T-helper 17 cell (primary cell): ENCODE measurements at places on chromosomes 16 and 17.

DNA sequence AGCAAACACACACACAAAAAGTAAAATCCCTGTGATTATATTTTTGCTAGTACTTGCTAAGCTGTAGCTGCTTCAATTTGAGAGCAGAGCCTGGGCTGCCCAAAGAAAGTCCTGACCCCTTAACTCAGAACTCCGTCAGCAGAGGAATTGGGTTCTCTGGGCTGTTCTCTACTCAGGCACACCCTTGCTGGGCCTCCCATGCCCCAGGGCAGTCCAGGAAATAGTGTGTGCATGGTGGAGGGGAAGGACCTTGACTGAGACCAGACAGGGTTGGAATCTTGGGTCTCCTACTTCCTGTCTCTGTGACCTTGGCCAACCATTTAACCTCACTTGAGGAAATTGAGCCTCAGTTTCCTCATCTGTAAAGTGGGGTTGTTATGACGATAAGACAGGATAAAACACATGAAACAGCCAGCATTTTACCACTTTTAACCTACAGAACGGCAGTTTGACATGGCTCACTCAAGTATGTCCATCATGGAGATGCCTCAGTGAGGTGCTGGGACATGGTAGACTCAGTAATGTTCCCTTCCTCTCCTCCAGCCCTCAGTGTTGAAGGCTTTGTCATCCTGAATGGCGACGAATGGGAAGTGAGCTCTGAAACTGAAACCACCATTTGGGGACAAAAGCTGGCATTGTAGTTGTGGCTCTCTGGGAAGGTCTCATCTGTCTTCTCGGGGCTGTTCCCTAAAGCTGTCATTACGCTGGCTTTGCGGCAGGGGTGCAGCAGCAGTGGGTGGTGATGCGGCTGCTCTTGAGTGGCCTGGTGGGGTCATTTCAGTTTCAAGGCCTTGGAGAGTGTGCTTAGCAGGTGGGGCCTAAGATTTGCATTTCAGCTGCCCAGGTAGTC, 74.9 kb downstream of the CMIP start:
- DNase-seq, result no peak

GRCh38 chr16:83407928-83408327, 399.9 kb upstream of the HSBP1 start:
- no peak for DNase-seq

GRCh38 chr17:43069368-43069898, 44.4 kb downstream of the RND2 start:
- DNase-seq, result no peak

DNA sequence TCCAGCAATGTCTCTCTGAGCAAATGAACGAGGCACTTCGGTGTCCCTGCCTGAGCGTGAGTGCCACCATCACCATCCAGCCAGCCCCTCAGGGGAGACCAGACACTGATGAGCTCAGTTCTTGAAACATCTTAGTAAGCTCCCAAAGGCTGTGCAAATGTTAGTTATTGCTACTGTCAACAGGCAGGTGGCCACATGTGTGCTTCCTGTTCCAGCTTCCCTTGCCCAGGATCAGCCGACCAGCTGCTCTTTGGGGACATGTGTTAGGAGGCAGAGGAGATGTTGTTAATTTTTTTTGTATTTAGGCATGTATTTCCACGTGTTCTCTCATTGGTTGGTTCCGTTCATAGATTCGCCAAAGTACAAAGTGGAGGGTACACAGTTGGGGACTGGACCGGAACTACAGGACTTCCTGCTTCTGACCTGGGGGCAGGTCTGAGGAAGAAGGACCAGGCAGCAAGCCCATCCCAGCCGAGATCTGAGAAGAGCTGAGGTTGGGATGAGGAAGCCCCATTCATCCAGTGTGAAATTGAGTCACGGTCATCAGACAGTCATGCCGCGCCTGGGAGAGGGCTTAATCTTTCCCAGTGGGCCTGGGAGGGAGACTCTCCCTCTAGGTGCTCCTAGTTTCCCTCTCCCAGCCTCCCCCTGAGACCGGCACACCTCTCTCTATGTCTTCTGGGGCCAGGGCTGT, 3.8 kb downstream of the TTYH2 start:
- DNase-seq, result no peak

- peak; percentile 59 for DNase-seq
Measured at GRCh38 chr16:1152651-1153259, at the start of gene CACNA1H. Gene CACNA1H, plus strand, starts transcription at chr16:1153106. Its CDS starts 632 bp downstream, at chr16:1153738.

GRCh38 chr16:66511602-66512271, 38.2 kb downstream of the TK2 start:
- no peak for DNase-seq

DNA sequence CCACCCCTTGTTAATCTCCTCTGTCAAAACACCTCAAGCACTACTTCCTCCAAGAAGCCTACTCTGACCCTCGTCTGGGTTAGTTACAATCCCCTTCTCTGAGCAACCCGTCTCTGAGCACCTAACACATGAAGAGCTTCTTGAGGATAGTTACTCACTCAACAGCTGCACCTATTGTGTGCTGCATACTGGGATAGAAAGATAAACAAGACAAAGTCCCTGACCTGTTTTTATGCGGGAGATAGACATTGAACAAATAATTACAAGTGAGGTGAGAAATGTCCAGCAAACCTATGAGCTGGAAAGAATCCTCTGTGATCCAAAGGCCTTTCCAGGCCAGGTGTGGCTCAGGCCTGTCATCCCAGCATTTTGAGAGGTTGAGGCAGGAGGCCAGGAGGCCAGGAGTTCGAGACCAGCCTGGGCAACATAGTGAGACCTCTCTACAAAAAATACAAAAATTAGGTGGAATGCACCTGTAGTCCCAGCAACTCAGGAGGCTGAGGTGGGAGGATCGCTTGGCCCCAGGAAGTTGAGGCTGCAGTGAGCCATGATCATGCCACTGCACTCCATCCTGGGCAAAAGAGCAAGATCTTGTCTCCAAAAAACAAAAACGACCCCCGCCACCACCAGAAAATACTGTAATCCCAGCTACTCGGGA, 5.5 kb upstream of the ZNF771 start:
- DNase-seq, result no peak

- DNase-seq, result no peak
Measured at GRCh38 chr17:72139212-72139611, 18.4 kb downstream of the SOX9 start.

DNA sequence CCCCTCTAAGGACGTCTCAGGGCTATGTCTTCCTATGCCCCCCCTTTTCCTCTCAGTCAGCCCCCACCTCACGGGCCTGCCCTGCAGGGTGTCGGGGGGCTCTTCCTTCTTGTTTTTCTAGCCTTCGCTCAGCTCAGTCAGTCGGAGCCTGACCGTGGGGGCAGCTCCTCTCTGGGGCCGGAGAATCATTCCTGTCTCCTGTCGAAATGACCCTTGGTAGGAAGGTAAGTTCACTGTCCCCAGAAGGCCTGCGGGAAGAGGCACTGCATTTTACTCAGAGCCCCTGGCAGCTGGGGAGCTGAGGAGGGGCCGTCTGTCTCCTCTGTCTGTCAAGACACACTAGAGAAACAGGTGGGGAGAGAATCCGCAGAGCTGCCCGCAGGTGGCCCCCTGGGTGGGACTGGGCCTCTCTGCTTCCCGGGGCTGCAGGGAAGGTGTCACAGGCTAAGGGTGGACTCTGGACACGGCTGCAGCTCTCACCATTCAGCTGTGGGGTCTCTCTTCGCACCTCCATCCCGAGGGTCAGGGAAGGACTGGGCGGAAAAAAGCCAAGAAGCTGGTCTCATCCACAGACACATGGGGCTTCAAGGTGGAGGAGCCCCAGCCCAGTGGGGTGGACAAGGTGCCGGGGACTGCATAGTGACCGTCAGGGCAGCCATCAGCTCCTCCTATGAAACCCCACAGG, 112.8 kb upstream of the TNRC6C start:
- no peak for DNase-seq

GRCh38 chr16:85372627-85373372, 240.3 kb upstream of the GSE1 start:
- no peak for DNase-seq

- DNase-seq, result no peak
Measured at GRCh38 chr16:15788846-15789239, 68.0 kb downstream of the MYH11 start.

GRCh38 chr17:33531311-33531710, 238.2 kb upstream of the ASIC2 start:
- no peak for DNase-seq

DNA sequence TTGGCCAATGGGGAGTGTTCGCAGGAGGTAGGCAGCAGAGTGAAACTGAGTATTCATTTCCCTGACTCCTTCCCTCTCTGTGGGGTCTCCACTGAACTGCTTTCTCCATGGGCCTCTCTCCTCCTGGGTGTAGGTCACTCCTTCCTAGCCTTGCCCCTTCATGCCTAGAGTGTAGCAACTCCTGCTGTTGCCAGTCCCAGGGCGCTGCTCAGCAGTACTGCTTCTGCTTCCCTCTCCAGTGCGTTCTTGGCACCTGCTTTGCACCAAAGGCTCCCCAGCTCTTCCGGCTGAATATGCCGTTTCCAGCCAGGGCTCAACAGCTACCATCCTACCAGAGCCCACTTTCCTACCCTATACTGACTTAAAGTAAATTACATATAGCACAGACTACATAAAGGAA, 92.2 kb downstream of the MAF start:
- DNase-seq, result no peak

DNA sequence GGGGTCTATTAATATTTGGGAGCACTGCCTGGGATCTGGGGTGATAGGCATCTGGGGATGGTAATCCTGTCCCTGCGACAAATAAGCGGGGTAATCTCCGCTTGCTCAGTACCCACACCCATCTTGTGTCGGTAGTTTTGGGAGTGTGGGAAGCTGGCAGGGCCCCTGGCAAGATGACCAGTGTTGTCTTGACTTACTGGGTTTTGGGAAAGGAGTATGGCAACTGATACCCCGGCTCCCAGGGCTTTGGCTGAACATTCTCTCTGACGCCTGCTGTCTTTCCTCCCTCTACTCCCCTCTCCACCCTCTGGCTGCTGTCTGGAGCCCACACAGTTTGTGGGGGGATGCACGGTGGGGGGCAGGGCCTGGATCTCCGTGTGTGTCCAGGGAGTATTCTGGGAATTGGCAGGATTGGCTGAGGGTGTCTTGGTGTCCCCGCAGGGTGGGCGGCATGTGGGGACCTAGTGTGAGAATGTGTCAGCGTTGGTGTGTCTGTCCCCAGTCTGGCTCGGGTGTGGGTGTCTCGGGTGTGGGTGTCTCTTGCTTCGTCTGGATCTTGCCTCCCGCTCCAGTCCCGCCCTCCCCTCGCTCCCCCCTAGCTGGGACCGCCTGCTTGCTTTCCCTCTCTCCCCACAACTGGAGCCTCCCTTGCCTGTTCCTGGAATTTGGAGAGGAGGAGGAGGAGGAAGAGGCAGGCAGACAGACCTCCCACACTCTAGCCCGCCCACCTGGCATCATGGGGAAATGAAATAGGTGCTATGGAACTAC, 12.0 kb downstream of the RARA start:
- DNase-seq, result peak; percentile 45

DNA sequence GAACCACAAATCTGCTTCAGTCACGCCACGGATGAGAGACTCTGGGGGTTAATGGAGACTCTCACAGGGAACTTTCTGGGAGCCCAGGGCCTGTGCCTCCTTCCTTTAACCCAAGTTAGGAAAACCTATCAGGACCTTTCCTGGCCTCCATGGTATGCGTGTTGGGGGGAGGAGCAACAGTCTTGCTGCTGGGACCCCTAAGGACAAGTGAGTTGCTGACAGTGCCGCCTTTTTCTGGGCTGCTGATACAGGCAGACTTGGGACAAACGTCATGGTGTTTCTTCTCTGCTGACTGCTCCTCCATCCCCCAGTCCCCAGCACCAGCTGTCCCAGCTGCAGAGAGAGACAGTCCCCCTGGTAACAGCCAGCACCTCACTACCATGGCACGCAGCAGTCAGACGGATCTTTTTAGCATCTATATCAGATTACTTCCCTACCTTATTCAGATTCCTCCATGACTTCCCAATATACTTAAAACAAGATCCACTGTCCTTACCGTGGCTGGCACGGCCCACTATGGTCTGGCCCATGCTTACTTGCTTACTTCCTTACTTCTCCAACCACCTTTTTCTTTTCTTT, 6.5 kb downstream of the DPEP2NB start:
- DNase-seq, result no peak

DNA sequence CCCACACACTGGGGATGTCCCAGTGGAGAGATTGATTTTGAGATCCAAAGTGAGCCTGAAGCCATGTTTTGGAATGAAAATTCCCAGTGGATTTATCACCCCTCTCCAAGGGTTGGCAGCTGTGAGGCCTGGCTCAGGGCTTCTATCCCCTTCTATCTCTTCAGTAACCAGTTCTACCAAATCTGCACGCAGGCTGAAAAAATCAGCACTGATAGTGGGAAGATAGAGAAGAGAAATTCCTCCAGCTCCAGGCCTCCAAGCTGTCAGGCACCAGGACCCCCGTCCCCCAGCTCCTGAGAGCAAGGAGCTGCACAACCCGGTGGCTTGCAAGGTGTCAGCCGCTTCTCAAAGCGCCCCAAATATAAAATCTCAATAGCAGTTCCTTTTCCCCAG, 1.0 kb downstream of the FLOT2 start:
- no peak for DNase-seq

- DNase-seq, result no peak
Measured at GRCh38 chr17:18191967-18192366, 8.3 kb downstream of the ALKBH5 start.

DNA sequence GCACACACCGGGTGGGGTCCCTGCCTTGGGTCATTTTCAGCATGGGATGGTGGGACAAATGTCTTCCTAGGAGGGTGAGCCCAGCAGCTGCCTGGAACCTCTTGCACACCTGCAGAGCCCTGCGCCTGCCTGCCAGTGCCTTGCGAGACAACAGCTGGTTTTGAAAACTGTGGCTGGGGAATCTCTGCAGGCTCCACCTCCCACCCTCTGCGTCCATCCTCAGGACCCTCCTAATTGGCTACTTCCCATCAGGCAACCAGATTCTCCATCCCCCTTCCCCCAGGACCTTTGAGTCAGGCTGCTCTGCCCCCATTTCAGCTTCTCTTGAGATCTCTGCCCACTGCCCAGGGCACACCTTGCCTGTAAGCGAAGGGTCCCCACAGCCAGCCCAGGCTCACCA, 26.6 kb downstream of the PEMT start:
- DNase-seq, result no peak

DNA sequence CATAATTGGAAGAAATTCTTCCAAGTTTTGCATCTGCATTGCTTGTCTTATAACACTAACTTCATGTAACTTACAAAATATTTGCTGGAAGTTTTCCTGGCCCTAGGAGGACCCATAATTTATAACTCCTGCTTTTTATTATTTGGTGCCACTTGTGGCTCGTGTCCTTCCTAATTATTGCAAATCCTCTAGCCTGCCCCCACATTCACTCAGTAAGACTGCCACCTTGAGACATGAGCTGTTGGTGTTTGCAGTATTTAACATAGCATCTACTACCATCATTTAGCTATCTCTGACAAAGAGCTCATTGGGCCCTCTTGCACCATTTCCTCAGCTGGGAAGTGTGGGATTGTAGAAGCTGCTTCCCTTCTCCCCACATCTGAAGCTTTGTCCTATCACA, 49.5 kb downstream of the FTO start:
- DNase-seq, result no peak

- DNase-seq, result no peak
Measured at GRCh38 chr17:29588562-29589411, 661 bp downstream of the GIT1 start.

DNA sequence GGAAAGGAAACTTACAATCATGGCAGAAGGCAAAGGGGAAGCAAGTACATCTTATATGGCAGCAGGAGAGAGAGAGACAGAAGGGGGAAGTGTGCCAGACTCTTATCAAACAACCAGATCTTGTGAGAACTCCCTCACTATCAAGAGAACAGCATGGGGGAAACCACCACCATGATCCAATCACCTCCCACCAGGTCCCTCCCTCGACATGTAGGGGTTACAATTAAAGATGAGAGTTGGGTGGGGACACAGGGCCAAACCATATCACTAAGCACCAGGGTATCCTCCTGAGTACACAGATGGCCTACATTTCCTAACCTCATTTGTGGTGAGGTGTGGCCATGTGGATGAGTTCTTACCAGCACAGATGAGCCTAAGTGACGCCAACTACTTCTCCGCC, 348.6 kb upstream of the ZFHX3 start:
- DNase-seq, result no peak
